Stimulated activated CD4-positive, alpha-beta T cell treated with anti-CD3 and anti-CD28 coated beads, Interleukin-1b, Interleukin-23, amount 100 ng/mL, for 1 hour (primary cell): ENCODE measurements at places on chromosomes 7 and 10.

- no peak for DNase-seq
These were observed 524.8 kb downstream of the GRM8 start for GRCh38 chr7:126727930-126728391.

DNA sequence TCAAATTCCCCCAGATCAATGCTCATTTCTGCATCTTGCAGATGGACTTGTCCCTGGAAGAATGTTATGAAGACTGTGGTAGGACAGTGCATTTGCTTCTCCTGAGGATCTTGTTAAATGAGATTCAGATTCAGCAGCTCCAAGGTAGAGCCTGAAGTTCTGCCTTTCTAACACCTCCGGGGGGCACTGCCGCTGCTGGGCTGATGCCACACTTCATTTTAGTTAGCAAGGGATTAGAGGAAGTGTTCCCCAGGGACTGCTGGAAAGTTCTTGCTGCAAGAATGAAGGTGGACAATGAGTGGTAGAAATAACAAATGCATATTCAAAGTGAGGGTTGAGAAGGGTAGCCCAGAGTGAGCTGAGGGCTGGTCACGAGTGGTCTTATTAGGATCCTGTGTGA, 434.3 kb upstream of the AKR1E2 start:
- no peak for DNase-seq

DNA sequence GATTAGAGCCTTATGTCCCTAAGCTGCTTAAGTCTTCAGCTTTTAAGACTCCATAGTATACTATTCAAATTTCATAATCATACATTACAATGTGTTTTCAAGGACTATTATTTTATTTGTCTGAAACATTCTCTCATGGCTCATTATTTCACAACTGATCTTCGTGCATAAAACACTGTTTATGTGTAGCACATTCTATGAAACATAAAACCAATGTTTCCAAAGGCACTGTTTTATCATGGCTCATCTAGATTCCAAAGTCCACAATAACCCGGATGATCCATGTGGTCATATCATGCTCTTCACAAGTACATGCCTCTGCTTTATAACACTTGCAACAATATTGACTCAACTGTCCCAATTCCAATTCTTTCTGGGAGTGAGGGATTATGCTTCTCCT, 806.1 kb downstream of the TNS3 start:
- DNase-seq = no peak

- DNase-seq = no peak
These were observed 76.8 kb downstream of the TPST1 start for GRCh38 chr7:66281678-66282590.

DNA sequence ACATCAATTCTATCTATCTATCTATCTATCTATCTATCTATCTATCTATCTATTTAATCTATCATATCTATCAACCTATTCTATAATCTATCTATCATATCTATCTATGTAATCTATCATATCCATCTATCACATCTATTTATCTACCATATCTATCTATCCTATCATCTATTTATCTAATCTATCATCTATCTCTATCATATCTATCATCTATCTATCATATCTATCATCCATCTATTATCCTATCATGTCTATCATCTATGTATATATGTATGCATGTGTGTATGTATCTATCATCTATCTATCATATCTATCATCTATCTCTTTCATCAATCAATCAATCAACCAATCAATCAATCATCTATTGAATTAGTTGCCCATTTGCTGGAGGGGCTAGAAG, 159.3 kb upstream of the GALNT17 start:
- DNase-seq = no peak

DNA sequence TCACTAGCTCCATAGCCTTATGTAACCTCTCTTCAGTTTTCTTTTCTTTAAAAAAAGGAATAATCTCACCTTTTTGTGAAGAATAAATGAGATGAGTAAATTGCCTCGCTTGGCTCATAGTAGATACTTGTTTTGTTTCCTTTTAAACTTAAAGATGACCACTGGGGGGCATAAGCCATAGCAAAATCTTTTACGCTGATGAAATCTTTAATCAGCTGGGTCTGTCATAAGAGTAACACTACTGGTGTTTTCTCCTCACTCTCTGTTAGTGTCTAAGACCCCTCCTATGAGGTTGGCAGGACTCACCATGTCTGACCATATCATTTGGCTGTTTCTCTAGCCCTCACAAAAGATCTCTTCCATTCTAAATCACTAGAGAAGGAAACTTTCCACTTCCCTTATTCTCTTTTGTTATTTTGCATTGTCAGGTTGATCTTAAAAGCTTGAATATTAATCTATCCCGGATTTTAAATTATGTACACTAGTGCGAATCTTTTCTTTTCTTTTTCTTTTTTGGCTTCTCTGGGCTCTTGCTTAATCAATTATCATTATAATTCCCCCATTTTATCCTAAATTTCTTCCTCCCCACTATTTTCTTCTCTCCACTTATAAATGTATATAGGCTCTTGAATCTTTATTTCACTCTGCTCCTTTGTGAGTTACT, 12.5 kb downstream of the STAG3 start:
- no peak for DNase-seq

DNA sequence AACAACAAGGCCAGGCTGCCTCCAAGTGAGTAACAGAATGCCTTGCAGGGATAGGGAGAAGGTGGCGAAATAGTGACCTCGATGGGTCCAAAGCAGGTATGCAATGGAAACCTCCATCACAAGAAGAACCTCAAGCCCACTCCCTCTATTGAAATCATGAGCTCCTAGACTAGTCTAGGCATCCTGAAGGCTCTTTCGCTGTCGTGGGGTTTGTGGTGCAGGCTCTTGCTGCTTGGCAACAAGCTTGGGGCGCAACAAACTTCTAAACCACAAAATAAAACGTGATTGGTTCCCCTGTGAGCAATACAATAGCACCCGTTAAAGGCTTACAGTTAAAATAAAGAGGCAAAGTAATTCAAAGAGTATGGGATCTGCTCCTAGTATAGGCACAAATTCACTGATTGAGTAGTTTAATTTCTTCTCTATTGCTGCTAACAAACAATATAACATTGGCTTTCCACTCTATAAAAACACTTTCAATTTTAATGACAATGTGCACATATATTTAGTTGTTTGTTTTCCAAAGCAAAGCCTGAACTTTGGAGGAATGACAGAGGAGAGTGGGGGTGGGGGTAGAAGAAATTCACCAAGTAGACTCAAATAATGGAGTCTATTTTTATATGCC, 64.1 kb downstream of the C10orf67 start:
- DNase-seq = no peak

GRCh38 chr7:4470246-4470645, 211.8 kb upstream of the FOXK1 start:
- no peak for DNase-seq

- no peak for DNase-seq
These were observed 2.4 kb downstream of the NAMPT start for GRCh38 chr7:106282390-106282789.

DNA sequence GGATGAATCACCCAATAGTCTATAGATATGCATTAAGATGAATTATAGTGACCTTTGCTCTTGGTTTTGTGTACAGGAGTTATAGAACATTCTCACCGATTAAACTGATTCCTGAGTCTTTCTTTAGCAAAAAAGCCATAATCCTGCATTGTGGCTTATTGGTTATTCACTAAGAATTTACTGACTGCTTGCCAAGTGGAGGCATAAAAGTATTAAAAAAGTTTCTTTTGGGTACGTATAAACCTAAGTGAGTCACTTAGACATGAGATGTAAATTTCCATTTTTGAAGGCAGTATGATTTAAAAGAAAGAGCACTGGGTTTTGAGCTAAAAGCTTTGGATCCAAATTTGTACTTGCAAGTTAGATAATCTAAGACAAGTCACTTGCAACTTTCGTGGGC, 100.7 kb downstream of the CDK6 start:
- no peak for DNase-seq

- DNase-seq = no peak
These were observed 7.4 kb downstream of the ARHGAP21 start for GRCh38 chr10:24716295-24716694.

DNA sequence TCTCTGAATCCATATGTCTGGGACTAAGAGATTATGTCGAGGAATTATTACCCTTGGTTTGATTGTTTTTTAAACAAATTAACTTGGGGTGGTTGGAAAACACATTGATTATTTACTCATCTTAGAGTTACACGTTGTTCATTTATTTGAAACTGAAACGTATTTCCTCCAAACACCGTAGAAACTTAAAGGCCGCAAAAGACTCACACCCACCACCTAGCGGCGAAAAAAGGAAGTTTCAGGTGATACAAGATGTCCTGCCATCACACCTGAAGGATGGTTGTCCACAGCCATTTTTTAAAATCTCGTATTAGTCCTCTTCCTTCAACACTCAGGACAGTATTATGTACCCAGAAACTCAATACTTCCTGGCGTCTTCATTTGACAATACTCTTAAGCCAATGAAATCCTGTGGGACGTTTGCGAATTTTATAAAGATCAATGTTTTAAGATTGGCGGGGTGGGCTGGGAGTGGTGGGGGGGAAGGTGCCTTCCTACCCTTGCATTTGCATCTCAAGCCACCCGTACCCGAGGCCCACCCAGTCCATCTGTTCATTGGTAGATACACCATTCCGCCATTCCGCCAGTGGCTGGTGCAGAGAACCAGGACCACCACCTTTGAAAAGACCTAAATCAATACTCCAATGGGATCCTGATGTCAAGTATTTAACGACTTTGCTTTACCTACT, 1.4 kb upstream of the LCOR start:
- peak; percentile 54 for DNase-seq
